ENCODE measurements at places on chromosomes 4 and X.
A peak's percentile ranks its signal among the peaks of the same experiment; 100 is the strongest.

- no peak for DNase-seq
Measured at GRCh38 chrX:50770702-50771101, 43.3 kb downstream of the SHROOM4 start.

DNA sequence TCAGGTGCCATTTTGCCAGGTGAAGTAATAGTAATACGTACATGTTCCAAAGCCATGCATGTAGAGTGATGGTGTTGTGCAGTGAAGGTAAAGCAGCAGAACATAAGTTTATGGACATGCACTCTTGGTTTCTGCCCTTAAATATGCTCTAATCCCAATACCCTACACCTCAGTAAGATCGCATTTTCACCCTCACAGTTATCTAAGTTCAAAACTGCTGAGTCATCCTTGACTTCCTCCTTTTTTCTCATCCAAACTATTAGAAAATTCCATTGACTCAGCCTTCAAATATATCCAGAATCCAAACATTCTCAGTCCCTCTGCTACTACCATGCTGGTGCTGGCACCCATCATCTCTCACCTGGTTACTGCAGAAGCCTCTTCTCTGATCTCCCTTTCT lies 652.9 kb upstream of the IGFBP7 start:
- DNase-seq, result no peak

- no peak for DNase-seq
Measured at GRCh38 chr4:102319594-102319993, 25.7 kb downstream of the SLC39A8 start.

- DNase-seq, result no peak
Measured at GRCh38 chr4:6961496-6962210, 52.0 kb downstream of the TBC1D14 start.

DNA sequence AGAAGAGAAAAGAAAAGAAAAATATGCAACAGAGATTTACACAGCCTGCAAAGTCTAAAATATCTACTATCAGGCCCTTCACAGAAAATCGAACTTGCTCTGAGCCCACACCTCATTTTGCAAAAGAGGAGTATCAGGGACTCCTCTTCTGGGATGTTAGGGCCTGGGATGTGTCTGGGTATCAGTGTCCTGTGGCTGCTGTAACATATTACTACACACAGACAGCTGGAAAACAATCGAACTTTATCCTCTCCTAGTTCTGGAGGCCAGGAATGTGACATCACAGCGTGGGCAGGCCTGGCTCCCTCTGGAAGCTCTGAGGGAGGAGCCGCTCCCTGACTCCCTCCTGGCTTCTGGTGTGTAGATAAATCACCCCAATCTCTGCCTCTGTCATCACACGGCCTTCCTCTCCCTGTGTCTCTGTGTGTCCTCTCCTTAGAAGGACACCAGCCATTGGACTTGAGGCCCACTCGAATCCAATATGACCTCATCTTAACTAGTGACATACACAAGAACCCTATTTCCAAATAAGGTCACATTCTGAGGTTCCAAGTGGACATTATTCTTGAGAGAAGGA lies 52.9 kb downstream of the PPP2R2C start:
- no peak for DNase-seq

DNA sequence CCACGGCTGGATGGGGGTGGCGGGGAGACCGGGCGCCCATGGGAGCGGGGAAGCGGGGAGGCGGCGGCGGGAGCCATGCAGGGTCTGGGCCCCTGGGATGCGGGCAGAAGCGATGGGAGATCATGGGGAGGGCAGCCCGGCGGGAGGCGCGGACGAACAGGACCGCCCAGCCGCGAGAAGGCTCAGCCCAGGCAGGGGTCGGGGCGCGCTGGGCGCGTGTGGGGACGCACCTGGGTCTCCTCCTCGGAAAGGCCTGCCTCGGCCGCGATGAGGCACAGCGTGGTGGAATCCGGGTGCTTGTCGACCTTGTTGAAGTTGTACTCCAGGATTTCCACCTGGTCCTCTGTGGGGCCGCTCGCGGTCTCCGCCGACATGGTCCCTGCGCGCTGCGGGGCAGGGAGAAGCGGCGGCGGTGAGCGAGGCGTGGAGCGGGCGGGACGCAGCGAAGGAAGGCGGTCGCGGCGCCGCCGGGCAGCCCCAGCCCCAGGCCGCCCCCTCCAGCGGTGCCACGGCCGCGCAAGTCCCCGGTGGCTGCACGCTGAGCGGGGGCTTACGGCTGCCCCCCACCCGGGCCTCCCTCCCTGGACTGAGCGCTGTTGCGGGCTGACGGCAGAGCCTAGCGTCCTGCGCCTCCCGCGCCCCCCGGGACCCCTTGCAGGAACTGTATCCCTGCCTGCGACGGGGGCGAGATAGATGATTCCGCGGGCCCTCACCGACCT lies 25.3 kb downstream of the HOPX start:
- no peak for DNase-seq

- peak; percentile 16 for DNase-seq
Measured at GRCh38 chr4:139770361-139770760, 104.7 kb downstream of the MGST2 start.

DNA sequence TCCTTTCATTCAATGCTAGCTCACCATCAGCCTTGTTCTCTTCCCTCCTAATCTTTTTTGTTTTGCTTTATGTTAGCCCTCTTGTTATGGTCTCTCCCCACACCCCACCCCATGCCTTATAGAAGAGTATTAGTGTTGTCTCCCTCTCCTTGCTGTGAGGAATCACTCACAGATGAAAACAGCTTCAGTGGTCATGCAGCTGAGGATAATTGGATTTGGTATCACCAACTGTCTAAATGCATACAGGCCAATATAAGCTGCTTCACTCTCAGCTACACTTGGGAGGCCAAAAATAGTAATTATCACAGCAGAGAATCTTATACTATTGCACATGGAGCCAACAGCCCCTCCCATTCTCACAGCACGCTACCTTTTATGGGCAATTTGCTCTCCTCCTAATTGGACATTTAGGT lies 494.6 kb upstream of the FAM241A start:
- no peak for DNase-seq

GRCh38 chr4:183107891-183108459 lies 8.9 kb downstream of the WWC2 start:
- DNase-seq, result peak; percentile 58

All from fibroblast of skin of scalp (primary cell).